Activated CD8-positive, alpha-beta T cell treated with anti-CD3 and anti-CD28 coated beads for 36 hours (primary cell): ENCODE measurements at places on chromosomes 3 and 15.
A peak's percentile ranks its signal among the peaks of the same experiment; 100 is the strongest.

DNA sequence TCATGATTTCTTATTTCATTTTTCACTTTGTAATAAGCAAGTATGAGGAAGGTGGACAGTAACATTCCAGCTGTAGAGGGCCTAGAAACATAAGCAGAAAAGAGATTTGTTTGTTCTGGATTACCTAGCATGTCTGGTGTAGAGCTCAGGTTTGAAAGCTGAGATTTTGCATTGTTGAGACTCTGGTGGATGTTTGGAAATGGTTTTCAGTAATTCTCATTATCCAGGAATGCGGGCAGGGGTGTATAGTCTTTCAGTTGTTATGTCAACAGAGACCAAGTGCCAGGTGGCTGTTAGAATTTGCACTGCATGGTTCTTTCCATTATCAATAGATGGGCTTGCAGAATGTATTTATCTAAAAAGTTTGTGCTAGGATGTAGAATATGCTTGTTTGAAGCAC is 10.9 kb downstream of the GPD1L start:
- no peak for DNase-seq

GRCh38 chr3:191300422-191300821 is 28.8 kb upstream of the CCDC50 start:
- peak; percentile 2 for DNase-seq

- no peak for DNase-seq
Observed at GRCh38 chr15:51550841-51551240, 71.7 kb downstream of the DMXL2 start.

GRCh38 chr3:128573707-128574162 is 76.9 kb downstream of the RPN1 start:
- DNase-seq: peak; percentile 39

DNA sequence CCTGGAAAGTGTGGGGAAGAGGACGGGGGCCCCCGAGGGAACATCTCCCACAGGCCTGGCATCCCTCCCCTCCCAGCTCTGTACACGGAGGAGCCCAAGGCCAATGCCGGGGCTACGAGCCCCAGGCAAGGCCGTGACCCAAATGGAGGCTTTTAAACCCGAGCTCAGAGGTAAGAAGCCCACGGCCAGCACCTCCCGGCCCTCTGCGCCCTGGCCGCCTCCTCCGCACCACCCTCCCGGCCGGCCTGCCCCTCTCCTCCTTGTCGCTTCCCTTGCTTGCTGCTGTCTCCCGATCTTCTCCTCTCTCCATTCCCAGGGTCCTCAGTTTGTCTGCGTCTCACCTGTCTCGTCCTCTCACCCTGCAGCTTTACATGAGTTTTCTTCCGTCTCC is 1.3 kb downstream of the MUC4 start:
- DNase-seq: no peak

DNA sequence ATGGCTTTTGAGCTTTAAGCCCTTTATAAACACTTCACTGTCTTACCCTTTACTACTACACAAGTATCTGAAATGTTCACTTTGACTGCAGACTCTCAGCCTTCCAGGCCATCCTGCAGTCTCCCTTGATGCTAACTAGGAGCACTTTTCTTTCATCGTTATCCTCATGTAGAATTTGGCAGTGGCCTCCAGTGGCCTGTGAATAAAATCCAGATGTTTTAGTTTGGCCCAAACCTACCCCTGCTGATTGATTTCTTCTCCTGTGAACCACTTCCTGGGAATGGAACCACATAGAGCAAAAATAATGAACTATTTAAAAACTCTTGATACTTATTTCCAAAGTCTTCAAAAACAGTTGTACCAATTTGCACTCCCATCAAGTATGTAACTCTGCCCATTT is 271.9 kb downstream of the FEZF2 start:
- DNase-seq: no peak

- DNase-seq: no peak
Observed at GRCh38 chr3:183264268-183264667, 11.2 kb downstream of the B3GNT5 start.

DNA sequence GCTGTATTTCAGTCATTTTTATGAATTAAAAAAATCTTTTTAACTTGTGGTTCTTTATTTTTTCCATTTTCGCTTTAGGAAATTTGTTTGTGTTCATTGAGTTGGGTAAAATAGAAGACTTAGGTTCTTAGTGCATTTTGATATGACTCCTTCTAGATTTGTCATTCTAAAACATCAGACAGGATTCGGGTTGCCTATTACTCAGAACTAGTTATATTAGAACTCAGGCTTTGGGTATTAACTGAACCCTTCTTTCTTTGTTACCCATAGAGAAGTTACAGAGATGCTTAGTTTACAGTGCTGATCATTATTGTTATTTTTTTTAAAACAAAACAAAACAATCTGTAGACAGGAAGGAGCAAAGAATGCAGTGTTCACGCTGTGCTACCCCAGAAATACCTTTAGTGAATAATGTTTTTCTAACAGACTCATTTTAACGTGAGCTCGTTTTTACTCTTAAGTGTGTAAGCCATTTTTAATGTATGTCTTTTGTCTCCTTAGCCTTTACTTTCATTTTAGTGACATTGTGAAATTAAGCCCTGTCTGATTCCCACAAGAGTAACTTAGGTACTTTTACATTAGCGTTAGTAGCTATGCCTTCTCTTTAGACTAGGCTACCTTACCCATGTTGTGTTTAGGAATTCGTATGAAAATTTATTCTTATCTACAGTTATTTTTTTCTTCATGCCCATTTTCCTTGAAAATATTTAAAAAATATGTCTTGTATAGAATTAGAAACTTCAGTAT is 53.4 kb downstream of the CMC1 start:
- DNase-seq: no peak

DNA sequence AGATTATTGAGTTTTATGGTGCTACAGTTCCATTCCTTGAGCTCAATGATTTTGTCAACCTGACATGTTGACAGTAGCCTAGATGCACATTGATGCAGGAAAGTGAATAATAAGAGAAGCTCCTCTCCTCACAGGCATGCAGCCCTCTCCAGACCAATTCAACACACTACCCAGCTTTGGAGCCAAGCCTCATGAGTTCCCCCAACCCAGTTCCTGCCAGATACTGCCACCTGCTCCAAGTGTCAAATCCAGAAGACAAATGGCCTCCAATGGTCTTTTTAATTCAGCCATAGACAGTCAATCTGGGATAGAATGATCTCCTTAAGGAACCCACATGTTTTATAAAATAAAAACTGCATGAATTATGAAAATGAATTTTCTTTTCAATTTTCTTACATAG is 83.7 kb upstream of the ARHGEF3 start:
- DNase-seq: no peak

DNA sequence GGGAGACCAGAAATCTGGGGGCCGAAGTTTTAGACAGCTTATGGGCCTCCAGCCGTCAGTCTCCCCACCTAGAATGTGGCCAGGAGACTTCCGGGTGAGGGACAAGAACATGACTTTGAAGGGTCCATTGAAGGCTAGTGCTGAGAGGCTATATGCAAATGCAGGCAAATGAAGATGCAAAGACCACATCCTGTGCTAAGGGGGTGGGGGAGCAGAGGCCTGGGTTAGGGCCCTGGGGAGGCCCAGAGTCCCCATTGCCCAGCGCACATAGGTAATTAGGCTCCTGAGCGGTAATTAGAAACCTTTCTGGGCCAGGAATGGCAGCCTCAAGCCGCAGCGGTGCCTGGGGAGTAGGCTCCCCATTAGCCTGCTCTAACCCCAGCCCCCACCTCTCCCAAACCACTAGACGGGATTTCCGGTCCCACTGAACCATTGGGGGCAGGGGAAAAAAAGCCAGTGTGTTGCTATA is 6.8 kb downstream of the CSK start:
- peak; percentile 87 for DNase-seq

- peak; percentile 46 for DNase-seq
Observed at GRCh38 chr15:85704720-85705429, 89.8 kb downstream of the KLHL25 start.

DNA sequence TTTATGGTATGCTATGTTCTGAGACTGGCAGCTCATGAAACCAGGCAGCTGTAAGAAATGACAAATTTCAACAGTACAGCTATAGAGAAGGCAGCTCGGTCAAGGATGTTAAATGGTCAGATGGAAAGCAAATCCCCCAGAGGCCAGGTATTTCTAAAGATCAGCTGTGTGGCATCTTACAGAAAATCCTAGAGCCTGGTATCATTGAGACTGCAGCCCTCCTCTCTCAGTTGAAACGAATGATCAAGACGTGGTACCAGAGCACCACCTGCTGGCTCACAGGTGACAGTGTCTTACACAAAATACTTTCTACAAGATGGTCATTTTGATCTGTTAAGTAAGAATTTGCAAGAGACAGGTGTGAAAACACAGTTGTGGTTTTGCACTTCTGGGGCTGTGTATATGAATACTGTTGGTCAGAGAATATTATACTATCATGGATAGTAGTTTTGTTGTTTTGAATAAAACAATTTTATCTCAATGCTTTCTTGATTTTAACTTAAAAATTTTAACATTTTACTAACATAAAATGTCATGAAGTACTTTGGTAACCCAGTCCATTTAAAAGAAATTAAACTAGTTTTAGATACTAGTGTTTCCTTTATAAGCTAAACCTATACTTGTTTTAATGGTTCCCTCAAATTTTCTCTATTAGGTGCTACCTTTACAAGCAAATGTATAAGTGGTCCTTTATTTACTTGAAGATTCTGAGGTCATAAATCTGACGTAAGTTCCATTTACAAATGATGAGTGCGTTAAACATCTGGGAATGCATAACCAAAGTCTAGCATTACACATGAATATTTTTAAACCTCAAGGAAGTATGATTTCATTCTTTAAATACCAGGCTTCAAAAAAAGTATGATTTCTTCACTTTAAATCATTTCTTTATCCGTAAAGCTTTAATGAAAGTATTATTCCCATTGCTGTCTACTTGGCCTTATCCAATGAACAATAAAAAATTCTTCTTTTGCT is 121.8 kb downstream of the PDZRN3 start:
- peak; percentile 75 for DNase-seq

- no peak for DNase-seq
Observed at GRCh38 chr3:186538779-186539178, 5.4 kb downstream of the CRYGS start.

DNA sequence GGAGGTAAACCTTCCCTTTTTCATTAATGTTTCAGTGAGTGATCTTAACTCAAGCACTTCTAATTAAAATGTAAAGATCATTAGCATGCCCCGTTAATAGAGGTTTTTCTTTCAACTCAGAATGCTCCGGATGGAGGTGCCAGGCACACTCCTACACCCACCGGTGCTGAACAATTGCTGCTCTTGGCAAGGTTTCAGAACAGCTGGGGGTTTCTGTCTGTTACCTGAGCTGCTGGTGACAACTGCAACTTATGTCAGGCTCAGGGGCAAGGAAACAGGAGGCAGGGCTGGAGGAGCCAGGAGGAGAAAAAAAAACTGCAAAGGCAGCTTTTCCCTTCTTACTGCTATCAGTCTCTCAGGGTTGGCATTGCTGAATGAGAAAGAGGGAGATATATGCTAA is 250.1 kb downstream of the DIPK2A start:
- no peak for DNase-seq

GRCh38 chr3:134611516-134611915 is 39.3 kb downstream of the KY start:
- DNase-seq: no peak

- DNase-seq: no peak
Observed at GRCh38 chr3:166324401-166324800, 487.2 kb upstream of the BCHE start.

GRCh38 chr3:149813367-149814281 is 609 bp downstream of the RNF13 start:
- DNase-seq: peak; percentile 34

DNA sequence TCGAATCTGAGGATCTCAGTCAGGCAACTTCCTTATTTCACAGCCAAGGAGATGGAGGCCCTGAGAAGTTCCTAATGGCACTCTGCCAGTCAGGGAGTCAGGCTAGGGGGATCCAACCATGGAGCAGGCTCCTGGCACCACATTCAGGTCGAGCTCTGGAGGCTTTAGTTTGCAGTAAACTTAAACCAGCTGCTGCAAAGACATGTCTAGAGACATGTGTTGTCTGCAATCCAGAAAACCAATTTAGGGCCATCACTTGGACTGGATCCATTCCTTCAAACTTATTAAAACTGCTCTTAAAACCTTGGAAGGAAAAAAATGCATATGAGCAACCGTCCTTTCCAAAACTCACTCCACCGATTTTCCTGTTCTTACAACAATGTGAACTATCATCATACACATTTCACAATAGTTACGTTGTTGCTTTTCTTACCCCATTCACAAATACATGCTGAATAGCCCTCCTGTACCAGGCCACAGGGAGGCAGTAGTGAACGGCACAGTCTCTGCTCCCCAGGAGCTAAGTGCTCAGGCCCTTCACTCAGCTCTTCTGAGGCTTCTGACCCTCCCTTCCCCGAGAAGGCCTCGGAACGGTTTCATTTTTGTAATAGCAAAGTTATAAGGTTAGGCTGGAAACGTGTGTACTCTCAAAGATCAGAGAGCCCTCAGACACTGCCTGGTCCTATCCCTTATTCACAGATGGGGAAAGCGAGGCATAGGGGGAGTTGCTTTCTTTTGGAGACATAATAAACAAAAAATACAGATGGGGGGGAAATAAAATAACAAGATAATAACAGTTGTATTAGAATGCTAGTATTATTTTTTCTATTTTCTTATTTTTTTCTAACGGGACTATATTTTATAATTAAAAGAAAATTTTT is 20.1 kb downstream of the RFT1 start:
- DNase-seq: peak; percentile 81

- DNase-seq: no peak
Observed at GRCh38 chr3:198109883-198110282, 149.9 kb downstream of the LMLN start.
